ENCODE measurements at places on chromosomes 12 and 14. TPM values are rescaled to one million over a fixed set of nuclear protein-coding genes. Genes with fewer than 3 reads are reported as not detected.

GRCh38 chr12:70645494-70646317 is 8.5 kb upstream of the PTPRB start:
- DNase-seq: peak; percentile 83

DNA sequence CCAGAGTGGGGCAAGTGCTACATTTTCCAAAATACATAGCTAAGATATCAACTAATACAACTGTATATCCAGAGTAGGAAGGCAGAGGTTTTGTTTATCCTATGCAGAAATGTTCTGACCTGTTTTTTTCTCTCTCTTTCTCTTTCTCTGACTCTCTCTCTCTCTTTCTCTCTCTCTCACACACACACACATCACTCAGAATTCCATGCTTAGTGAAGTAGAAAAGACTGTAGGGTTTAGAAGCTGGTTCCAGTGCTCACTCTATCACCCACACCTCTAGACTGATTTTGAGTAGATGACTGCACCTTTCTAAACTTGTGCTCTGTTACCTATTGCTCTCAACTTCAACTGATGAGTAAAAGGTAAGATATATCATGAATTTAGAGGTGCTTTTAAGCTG is 356.7 kb downstream of the LRIG3 start:
- no peak for DNase-seq

GRCh38 chr12:47755655-47756562 is 2.8 kb downstream of the RAPGEF3 start:
- DNase-seq: no peak

GRCh38 chr14:29601616-29602015 is 326.0 kb downstream of the PRKD1 start:
- no peak for DNase-seq

GNG2 gene
- total RNA-seq: 16.6 TPM

IPO8 gene
- total RNA-seq: 23.2 TPM

GRCh38 chr12:38669530-38669929 is 235.9 kb downstream of the CPNE8 start:
- no peak for DNase-seq

DNA sequence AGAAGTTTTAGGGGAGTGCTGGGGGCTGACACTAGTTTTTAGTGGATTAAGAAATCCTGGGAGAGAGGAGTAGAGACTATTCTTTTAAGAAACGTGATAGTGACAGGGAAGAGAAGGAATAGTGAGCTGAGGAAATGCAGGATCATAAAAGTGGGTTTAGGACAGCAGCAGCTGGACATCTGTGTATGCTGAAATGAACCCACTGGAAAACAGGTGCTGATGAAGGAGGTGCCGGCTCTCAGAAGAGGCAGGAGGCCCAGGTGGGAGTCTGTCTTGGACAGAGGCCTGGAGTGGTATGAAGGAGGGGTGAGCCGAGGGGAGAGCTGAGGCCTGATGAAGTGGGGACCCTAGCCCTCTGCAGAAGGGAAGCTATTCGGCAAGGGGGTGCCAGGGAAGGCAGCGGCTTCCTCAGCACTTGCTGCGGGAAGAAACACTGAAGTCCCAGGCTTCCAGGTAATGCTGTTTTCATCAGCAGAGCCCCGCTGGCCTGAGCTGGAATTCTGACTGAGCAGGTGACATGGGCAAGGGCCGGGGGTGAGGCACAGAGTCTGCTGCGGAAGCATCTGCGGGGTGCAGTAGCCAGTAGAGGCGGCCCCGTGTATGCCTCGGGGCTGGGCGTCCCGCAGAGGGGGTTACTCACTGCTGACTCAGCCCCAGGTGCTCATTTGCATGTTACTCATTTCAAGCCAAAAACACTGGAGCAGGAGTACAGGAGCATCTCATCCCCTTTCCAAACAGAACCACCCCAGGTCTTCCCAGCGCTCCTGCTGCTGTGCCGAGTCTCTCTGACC is 89.7 kb downstream of the TMCC3 start:
- DNase-seq: peak; percentile 51

DNA sequence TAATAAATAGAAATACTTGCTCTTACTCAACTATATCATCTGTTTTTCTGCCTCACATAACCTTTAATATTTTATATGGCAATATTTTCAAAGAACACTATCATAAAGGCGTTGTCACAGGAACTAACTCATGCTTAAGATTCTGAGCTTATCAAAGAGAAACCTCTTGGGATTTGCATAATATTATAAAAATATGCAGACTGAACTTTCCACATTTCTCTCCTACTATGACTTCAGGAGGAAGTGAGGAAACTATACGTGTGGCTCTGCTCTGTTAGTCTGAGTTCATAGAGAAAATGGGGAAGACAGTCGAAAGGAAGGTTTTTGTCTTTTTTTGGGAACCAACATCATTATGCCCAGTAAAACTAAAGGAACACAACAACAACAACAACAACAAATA is 124.7 kb downstream of the GARIN6 start:
- DNase-seq: no peak

DNA sequence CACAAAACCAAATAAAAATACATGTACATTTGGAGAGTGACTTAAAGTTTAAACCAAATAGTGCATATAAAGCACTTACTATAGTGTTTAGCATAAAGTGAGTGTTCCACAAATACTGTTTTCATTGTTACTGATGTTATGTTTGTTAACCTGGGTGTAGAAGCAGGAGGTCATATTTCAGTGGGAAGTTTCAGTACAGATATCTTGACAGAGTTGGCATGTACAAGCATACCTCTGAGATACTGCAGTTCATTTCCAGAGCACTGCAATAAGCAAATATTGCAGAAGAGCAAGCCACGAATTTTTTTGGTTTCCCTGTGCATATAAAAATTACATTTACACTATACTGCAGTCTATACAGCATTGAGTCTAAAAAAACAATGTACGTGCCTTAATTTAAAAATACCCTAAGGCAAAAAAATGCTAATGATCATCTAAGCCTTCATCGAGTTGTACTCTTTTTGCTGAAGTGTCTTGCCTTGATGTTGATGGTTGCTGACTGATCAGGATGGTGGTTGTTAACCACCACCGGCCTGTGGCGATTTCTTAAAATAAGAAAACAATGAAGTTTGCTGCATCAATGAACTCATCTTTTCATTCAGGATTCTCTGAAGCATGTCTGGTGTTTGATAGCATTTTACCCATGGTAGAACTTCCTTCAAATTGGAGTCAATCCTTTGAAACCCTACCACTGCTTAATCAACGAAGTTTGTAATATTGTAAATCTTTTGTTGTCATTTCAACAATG is 361.1 kb upstream of the RPL10L start:
- no peak for DNase-seq

OASL gene
- total RNA-seq: 1.2 TPM
